WTC11 (cell line): ENCODE measurements at places on chromosomes 5 and 9. TPM values are rescaled to one million over a fixed set of nuclear protein-coding genes. Genes with fewer than 3 reads are reported as not detected.

GRCh38 chr5:62197697-62198096 lies 108.3 kb upstream of the KIF2A start:
- no peak overlapping the region for H3K4me3 ChIP-seq
- H3K27me3 ChIP-seq: no peaks in the 10 kb centered on the region; the same call in 1 of the 2 replicates
- H3K27ac ChIP-seq: no peak overlapping the region

GRCh38 chr5:74534397-74535129 lies 106.0 kb downstream of the ENC1 start:
- H3K4me3 ChIP-seq: no peak overlapping the region
- H3K27me3 ChIP-seq: no peaks in the 10 kb centered on the region
- H3K27ac ChIP-seq: no peak overlapping the region
- H3K36me3 ChIP-seq: peaks cover 35% of the 10 kb centered on the region
- no peak for DNase-seq
- H3K4me1 ChIP-seq: peaks cover 33% of the 10 kb centered on the region

The PNPLA7 gene
- total RNA-seq: 1.3 to 1.6 TPM (median 1.6 TPM) in 3 replicates

The PCDHA13 gene
- total RNA-seq: 2.4 to 3.8 TPM (median 3.0 TPM) in 3 replicates
